ENCODE measurements at places on chromosomes 5 and 9.

GRCh38 chr9:97675655-97676054 is 21.5 kb downstream of the XPA start:
- DNase-seq: no peak

DNA sequence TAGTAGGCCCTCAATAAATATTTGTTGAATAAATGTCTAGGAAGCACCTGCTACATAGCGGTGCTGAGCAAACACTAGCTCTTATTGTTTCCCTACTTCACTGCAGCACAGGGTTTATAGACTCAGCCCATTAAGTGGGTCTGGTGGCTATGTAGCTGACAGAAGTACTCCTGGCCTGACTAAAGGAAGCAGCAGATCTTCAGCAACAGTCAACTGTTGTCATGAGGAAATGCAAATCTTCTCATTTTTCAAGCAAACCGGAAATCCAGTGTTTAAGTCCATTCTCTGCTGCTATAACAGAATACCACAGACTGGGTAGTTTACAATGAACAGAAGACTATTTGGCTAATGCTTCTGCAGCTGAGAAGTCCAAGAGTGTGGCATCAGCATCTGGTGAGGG is 2.8 kb upstream of the TEX10 start:
- DNase-seq: no peak

- no peak for DNase-seq
Measured at GRCh38 chr5:150556859-150557508, 49.1 kb downstream of the NDST1 start.

DNA sequence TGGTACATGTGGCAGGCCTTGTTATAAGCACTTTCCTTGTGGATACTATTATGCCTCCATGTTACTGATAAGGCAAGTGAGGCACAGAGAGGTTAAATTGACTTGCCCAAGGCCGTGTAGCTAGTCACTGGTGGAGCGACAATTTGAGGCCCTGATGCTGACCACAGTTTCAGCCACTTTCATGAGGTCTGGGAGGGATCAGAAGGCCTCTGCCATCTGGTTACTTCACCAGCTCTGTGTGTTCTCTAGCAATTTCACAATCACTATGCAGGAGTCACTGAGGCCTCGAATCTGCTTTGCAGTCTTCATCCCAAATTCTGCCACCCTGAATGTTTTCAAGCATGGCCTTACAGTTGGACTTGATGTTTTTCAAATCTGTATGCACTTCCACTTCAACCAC is 9.1 kb downstream of the LRRC70 start:
- peak; percentile 60 for DNase-seq

DNA sequence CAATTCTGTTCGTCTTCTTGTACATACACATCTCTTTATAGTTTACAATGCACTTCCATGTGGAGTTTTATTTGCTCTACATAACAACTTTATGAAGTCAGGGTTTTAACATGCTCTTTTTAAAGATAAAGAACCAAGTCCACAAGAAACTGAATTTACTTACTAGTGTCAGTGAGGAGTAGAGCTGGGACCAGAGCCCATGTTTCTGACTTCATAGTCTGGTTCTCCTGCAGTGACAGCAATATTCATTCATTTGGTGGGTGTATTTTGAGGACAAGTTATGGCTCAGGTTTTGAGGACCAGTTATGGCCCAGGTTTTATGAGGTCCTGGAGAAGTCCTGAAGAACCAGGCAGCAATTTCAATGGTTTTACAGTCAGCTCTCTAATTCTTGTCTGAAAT is 481.9 kb upstream of the TNC start:
- DNase-seq: no peak

DNA sequence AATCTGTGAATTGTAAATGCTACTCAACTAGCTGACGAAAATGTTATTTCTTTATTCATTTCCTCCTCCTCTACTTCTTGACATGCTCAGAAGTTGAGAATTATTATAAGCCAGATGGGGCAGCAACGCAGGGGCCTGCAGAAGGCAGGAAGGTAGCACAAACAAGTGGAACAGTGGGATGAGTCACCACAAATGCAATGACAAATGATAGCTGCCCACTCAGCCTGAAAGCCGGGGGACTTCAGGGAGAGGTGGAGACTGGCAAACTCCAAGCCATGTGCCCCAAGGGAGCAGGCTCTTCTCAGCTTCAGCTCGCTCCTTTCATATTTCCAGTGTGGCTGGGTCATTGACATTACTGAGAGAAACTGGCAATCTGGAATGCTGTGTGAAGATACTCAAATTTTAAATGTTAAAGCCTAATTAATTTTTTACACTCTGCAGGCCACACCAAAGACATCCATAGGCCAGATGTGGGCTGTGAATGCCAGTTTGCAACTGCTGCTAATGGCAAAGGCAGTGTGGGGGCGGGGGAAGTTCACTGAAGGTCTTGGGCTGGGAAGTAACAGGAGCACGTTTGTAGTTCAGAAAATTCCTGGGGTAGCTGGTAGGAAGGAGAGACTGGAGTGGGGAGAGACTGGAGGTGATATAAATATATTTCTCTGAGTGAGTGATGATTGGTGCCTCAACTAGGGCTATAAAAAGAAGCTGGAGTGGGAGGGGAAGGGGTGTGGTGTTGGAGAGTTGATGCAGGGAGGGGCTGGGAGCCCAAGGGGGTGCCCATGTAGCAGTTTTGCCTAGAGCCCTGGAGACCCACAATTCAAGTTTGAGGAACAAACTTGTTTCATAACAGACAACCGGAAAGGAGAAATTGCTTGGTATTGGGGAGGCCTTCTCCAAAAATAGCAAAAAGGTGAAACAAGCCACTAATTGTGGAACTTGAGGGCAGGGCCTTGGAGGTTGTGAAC is 20.8 kb upstream of the ADRB2 start:
- peak; percentile 61 for DNase-seq

DNA sequence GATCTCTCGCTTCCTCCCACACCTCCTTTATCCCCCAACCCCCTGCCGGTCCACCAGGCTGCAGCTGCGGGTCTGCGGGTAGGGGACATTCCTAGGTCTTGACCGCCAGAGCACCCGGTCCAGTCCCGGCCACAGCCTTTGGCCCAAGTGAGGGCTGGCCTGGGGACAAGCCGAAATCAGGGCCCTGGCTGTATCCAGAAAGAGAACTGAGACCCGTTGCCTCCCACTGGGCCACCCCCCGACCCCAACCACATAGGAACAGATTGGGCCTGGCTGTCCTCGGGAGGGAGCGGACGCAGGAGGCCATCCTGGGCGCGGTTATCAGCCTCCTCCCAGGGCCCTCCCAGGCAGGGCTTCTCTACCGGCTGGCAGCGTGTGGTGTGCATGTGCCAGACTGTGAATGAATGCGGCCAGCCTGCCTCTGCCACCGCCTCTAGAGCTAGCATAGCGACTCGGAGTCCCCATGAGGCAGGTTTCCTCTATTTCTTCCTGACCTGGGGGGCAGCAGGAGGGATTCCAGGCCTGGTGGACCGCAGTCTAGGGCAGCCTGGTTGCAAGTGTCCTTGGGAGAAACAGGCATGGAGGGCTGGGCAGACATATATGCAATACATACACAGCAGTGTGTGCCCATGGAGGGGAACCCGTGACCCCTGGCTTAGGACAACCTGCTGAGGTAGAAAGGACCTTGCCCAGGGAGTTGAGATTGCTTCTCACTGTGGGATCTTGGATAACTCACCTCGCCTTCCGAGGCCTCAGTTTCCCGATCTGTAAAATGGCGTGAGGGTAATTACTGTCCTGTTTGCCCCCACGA is 1.2 kb downstream of the N4BP3 start:
- no peak for DNase-seq

GRCh38 chr9:133057006-133057405 is 4.8 kb upstream of the CEL start:
- DNase-seq: no peak

DNA sequence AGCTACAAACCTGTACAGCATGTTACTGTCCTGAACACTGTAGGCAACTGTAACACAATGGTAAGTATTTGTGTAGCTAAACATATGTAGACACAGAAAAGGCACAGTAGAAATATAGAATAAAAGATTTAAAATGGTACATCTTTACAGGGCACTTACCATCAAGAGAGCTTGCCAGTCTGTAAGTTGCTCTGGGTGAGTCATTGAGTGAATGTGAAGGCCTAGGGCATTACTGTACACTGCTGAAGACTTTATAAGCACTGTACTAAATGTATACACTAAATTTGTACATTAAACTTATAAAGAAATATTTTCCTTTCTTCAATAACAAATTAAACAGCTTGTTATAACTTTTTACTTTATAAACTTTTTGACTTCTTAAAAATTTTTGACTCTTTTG is 20.5 kb downstream of the ADRB2 start:
- DNase-seq: peak; percentile 63

- peak; percentile 84 for DNase-seq
Measured at GRCh38 chr5:145660897-145661640, 174.1 kb downstream of the PRELID2 start.

DNA sequence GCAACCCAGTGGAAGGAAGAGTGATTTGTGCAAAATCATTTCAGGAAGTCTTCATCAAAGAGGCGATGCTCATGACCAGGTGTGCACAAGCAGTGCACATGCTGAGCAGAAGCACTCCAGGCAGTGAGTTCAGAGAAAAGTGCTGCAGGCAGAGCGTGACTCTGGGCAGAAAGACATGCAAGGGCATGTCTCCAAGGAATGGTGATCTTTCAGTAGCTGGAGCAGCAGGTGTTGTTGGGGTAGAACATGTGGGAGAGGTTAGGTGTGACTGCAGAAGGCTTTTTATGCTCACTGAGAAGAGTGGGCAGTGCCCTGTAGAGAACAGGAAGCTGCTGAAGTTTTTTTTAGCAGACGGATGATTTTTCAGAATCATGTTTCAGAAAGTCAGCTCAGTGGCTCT is 545.4 kb upstream of the TLE4 start:
- peak; percentile 48 for DNase-seq

DNA sequence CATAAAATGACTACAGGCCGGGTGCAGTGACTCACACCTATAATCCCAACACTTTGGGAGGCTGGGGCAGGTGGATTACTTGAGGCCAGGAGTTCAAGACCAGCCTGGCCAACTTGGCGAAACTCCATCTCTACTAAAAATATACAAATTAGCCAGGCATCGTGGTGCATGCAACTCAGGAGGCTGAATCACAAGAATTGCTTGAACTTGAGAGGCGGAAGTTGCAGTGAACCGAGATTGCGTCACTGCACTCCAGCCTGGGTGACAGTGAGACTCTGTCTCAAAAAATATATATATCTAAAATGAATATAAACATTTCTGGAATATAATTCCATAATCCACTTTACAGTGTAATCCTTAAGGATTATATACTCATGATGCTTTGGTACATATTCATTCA is 66.5 kb downstream of the TEX10 start:
- DNase-seq: no peak

DNA sequence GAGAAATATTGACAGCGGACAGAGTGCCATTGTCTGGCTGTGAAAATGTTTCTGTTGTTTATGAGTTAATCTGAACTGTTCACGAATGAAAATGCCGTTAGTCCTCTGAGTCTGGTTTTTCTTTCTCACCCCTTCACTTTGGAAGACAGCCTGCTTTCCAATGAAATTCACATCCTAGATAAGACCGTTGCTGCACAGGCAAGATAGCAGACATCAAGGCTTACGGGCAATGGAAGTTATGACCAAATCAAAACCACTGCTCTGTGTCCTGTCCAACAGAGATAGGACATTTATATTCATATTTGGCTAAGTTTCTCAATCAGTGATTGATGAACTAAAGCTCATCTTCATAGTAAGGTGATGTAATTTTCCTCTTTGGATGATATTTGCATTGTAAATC is 180.0 kb upstream of the DMAC1 start:
- no peak for DNase-seq

GRCh38 chr5:172415362-172416275 is 38.7 kb downstream of the SH3PXD2B start:
- no peak for DNase-seq

DNA sequence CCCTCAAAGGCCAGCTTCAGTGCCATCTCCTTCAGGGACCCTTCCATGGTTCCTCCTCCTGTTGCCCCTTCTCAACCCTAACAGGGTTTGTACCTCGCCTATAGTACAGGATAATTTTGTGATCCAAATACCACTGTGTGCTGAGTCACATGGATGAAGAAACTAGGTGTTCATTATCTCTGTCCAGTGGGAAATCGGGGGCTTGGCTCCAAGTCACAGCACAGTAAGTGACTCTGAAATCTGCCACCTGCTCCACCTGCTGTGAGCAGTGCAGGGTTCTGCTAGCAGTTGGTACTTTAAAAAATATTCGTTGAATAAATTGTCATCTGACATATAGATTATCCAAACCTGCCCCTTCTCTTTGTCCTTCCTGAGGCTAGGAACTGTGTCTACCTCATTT is 123.2 kb upstream of the OTULINL start:
- DNase-seq: no peak

GRCh38 chr5:6454628-6455053 is 6.0 kb downstream of the UBE2QL1 start:
- no peak for DNase-seq

- DNase-seq: peak; percentile 88
Measured at GRCh38 chr9:95018099-95018936, 291.8 kb downstream of the AOPEP start.

DNA sequence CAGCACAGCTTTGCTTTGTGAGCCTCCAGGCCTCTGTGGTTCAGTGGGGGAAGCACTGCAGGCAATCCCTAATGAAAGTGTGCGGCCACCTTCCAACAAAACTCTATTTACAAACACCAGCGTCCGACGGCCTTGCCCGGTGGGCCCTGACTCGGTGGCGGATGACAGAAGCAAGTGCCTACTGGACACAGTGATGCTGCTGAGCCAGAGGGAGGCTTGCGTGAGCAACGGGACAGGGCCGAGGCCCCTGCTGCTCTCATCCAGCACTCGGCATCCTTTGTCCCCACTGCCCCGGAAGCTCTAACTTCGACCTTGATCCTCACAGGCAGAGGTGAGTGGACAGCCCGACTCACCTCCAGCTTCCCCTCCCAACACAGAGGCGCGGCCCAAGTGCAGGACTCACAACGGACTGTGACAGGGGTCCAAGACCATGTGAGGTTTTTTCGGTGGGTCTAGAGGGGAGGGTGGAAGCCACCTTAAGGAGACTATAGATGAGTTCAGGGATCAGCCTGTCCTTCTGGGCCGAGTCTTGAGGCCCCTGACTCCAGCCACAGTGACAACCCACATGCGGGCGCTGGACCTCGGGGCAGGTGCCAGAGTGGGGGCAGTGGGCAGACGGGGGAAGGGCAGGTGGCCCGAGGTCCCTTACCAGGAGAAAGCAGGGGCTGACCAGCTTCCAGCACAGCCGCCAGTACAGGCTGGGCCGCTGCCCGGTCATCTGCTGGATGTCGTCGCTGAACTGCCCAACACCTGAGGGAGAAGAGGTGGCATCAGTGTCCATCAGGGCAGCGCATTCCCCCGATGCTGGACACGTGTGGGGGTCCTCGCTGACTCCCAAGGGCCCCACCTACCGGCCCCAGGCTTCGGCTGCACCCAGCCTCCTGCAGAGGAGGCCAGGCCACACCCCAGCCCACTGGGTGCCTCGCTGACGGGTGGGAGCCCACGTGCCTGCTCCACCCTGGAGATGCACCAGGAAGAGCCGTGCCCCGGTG is 39.4 kb downstream of the SLC6A3 start:
- DNase-seq: no peak

GRCh38 chr5:163503106-163504078 is 2.0 kb upstream of the MAT2B start:
- DNase-seq: peak; percentile 87

DNA sequence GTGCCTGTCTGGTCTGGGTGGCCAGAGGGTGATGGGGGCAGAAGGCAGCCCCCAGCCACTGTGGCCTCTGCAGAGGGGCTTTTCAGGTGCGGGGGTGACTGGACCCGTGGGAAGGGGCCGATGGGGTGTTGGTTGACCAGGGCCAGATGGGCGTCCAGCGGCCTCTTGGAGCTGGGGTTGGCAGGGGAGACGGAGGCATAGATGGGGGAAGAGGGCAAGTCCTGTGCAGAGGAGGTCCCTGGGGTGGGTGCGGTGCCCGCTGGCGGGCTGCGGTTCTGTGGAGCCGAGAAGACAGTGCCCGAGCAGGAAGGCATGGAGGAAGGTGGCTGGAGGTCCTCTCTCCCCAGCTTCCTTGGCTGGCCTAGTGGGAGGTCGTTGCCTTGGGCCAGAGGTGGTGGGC is 18.7 kb upstream of the AKNA start:
- DNase-seq: no peak

All from foreskin fibroblast (primary cell).